NCI-H1417 treated with DMSO at 0.1 percent for 48 hours (cell line): ENCODE measurements at places on chromosomes 12 and 14.

DNA sequence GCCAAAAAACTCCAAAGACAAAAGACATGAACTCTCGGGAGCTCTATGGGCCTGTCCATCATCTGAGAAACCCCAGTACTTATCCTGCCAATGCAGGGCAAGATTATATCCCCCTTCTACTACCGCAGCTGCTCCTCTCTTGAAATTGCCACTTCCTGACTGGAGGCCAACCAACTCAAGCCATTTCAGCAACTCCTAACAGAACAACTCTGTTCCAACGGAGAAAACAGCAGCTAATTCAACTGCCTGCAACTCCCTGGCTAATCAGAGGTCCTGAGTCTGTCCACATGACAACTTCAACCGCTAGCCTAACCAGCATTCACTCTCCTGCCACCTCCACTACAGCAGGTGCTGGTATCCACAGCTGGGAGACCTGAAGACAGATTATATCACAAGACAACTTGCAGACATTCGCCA, 24.1 kb downstream of the CEP83 start:
- no peak for DNase-seq

GRCh38 chr14:20341646-20342045, 1.8 kb upstream of the PARP2 start:
- DNase-seq: no peak

DNA sequence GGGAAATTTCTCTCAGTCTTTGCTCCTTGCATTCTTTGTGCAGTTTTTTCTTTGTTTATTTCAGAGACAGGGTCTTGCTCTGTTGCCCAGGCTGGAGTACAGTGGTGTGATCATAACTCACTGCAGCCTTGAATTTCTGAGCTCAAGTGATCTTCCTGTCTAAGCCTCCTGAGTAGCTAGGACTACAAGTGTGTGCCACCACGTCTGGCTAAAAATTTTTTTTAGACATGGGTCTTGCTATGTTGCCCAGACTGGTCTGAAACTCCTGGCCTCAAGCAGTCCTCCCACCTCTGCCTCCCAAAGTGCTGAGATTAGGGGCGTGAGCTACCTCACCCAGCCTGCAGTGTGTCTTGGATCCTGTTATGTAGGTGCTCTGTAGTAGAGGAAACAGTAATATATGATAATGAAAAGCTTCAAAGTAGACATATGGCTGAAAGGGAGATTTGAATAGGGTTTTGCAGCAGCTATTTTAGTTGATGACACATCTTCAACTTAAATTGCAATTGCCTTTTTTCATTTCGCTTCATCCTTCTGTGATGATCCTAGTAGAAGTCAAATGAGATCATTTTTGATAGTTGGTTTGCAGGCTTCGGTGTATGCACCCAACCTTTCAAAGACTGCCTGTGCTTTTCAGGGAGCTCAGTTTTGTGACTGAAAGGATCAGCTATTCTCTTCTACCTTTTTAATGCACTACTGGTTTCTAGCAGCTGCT, 75.4 kb downstream of the FUT8 start:
- DNase-seq: no peak

DNA sequence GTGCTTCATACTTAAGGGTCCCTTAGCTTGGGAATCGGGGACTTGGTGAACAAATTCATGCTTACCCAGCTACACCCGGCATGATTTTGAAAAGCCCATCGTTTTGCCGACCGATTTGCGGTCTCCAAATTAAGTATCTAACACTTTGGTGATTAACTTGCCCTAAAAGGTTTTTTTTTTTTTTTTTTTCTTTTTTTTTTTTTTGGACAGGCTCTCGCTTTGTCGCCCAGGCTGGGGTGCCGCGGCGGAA, 843 bp upstream of the HSP90AA1 start:
- no peak for DNase-seq

DNA sequence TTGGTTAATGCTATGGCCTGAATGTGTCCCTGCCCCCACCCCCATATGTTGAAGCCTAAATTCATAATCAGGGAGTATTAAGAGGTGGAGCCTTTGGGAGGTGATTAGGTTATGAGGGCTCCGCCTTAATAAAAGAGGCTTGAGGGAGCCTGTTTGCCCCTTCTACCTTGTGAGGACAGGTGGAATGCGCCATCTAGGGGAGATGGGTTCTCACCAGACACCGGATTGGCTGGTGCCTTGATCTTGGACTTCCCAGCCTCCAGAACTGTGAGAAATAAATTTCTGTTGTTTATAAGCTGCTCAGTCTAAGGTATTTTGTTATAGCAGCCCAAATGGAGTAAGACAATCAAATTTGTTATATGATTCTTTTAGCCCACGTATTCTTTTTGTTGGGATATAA, 148.3 kb downstream of the PTCSC3 start:
- no peak for DNase-seq

DNA sequence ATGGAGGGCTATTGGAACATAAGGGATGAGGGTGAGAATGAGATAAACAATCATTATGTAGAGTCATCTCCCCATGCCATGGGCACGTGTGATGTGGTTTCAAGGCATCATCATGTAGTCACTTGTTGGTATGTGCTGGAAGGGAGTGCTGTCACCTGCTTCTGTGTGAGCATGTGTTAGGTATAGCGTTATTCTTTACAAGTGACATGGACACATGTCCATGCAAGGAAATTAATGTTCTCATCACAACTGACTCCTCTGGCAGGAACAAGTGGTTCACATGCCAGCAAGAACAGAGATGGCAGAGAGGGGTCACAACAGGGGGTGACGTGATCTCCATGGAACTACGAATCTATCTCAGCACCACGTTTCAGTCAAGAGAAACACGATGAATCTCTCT, 815.8 kb downstream of the BCL11B start:
- DNase-seq: no peak

DNA sequence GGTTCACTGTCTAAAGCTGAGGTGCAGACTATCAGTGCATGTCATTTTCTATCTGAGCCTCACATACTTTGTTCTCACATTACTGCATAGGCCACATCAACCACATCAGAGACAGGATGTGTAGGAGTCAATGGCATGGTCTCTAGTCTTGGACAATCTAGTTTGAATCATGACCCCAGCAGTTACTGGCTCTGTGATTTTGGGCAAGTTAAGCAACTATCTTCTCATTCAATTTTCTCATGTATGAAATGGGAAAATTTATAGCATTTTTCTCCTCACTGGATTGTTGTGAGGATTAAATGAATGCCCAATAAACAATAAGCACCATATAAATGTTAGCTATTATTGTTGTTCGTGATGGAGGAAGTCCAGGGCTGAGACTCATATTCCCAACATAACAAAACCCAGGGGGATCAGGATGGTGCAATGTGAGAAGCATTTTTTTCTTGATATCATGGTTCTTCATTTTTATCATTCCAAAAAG, 432.6 kb downstream of the LRIG3 start:
- no peak for DNase-seq

DNA sequence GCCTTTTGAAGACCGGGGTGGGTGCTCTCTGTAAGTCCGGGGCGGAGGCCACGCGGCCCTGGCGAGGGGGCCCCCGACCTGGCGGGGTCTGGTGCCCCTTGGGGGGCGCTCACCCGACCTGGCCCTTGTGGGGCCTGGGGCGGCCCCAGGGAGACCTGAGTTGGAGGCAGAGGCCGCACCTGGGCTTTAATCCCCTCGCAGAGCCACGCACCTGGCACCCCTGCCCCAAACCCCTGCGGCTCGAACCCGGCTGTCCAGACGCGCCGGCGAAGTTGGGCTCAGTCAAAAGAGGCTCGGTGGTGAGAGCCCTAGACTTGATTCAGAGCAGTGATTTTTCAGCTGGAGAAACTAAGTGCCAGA, 267 bp downstream of the CFAP251 start:
- DNase-seq: no peak

- peak; percentile 65 for DNase-seq
Observed at GRCh38 chr12:7162691-7163114, 26.8 kb upstream of the PEX5 start.
